H1 (cell line): ENCODE measurements at places on chromosomes 2 and 18.

DNA sequence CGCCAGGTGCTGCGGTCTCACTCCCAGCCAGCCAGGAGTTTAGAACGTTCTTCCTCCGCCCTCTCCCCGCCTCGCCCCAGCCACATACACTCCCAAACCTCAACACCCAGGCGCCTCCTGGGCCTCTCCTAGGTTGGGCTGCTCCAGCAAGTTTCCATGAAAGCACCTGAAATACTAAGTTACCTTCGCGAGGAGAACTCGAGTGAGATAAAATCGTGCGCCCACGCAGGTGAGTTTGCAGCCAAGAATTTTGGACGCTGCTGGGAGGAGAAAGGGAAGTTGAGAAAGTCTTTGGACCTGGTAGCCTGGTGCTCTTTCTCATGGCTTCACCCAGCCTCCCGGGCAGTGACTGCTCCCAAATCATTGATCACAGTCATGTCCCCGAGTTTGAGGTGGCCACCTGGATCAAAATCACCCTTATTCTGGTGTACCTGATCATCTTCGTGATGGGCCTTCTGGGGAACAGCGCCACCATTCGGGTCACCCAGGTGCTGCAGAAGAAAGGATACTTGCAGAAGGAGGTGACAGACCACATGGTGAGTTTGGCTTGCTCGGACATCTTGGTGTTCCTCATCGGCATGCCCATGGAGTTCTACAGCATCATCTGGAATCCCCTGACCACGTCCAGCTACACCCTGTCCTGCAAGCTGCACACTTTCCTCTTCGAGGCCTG lies at the start of gene GPR39:
Gene GPR39 (plus strand): TSS at position 83 of the 673 bp plus-strand sequence.
- no peak for DNase-seq

- no peak for DNase-seq
Observed at GRCh38 chr2:155372969-155373368, 674.5 kb downstream of the KCNJ3 start.

DNA sequence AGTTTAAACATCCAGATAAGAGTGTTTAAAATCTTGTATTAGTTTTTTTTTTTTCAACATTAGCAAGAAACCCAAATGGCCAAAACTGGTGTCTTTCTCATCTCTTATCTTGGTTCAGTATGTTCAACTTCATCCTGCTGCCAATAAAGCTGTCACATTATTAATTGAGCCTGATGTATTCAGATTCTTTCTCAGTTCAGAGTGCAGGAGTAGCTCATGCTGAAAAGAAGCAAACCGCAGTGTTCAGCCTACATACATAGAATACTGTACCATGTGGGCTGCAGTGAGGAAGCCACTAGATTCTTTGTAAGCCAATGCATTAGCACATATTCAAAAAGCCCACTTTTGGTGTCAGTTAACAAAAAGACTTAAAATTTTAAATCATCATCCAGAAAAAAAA lies 76.2 kb downstream of the C18orf54 start:
- no peak for DNase-seq

- DNase-seq: no peak
Observed at GRCh38 chr2:23745726-23746105, 181.2 kb downstream of the ATAD2B start.

- DNase-seq: no peak
Observed at GRCh38 chr2:112081262-112081661, 26.2 kb downstream of the TMEM87B start.

- DNase-seq: no peak
Observed at GRCh38 chr2:72271766-72272641, 124.3 kb upstream of the CYP26B1 start.

DNA sequence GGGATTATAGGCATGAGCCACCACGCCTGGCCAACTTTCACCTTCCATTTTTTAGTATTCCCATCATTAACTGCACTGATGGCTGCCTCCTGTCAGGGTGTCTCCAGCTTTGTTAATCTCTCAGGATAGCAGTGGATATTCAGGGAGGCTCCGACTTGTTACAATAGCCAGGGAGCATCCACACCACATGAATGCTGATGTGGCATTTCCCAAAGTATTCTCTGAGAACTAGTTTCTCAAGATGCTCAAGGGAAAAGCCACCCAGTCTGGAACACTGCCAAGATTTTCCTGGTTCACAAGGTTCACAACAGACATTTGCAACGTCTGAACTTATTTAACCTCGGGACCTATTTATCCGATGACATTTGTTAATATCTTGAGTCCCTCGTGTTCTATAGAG lies 33.8 kb downstream of the ZNF519 start:
- DNase-seq: no peak

DNA sequence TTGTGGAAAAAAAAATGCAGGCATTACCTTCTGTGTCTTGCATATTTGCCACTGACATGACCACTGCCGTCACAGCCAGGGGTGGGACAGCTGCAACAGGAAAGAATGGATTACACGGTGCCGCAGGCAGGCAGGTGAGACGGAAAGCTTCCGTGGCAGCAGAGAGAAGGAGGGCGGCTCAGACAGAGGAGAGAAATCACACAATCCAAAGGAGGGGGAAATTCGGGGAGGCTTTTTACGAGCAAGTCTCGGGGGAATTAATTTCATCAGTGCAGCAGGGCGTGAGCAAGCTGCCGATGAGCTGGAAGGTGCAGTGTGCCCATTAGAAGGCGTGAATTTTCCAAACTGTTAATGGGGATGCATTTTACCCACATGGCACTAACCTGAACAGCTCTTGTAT lies 234.8 kb upstream of the PXDN start:
- DNase-seq: peak; percentile 39

DNA sequence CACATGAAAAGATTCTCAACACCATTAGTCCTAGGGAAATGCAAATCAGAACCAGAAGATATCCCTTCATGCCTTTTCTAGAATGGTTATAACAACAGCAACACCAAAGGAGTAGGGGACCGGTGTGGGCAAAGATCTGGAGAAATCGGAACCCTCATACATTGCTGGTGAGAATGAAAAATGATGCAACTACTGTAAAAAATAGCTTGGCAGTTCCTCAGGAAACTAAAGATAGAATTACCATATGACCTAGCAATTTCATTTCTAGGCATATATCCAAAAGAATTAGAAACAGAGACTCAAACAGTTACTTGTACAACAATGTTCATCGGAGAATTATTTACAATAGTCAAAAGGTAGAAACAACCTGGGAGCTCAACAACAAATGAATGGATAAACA lies 29.2 kb upstream of the CDH7 start:
- no peak for DNase-seq

DNA sequence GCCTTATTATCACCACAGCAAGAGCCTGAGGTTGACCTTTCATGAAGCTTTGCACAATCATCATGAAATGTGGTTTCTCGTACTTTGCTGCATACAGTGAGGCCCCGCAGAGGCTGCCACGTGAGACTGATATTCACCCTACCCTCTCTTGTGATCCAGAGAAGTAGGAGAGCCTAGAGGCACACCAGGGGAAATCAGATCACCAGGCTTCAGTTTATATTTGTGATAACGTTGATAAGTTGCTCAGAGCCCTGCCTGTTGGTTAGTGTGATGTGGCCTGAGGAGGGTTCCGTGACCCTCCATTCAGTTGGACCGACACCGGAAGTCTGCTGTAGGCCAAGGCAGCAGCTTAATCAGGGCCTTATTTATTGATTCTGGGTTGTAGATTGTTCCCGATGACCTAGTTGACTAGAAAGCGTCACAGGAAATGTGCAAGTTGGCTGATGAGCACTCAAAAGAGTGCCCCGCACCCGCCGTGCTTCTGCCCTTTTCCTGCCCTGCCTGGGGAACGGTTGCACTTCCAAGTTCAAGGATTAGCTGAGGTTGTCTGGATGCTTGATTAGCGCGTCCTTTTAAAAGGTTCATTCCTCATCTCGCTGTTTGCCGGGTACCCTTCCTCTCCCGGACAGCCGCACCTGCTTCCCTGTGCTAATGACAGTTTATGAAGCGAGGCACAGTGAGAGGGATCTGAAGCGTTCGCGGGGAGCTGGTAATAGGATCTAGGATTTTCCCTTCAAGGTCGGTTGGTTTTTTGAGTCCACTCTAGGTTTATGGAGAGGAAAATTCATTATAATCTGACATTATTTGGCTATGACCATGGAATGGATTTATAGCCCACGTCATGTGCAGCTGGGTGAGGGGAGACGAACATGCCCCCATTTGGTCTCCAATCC lies 146.4 kb downstream of the SH3RF3 start:
- DNase-seq: no peak

DNA sequence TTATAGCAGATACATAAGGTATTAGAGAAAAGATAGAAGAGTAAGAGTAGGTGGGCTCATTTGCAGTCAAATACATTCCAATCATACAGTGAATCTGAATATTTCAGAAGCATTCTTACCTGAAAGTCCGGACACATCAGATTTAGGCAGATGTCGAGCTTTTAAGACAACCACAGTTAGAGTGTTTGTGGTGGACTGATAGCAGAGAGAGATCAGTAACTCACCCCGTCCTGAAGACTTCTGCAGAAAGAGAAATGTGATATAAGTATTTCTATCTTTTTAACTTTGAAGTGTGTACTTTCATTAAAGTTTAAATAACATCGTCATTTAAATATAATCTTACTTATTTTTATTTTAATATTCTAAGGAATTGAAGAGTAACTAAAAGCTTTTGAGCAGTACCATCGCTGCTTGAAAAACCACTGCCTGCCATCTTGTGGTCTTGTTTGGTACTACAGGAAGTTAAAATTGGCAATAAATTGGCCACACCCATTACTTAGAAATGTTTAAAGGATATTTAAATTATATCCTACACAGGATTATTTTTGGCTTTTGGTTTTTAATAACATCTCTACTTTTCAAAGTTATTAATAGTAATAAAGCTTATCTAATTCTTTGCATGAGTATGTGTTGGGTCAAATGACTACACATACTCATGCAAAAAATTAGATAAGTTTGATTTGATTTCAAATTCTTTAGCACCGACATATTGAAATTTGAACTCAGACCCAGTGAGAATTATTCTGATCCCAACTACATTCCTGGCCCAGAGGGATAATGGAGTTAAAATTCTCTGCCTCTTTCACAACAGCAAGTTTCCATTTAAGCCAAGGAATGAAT lies 5.5 kb downstream of the SYT4 start:
- DNase-seq: no peak

- DNase-seq: no peak
Observed at GRCh38 chr18:62583376-62583775, 60.6 kb downstream of the ZCCHC2 start.

DNA sequence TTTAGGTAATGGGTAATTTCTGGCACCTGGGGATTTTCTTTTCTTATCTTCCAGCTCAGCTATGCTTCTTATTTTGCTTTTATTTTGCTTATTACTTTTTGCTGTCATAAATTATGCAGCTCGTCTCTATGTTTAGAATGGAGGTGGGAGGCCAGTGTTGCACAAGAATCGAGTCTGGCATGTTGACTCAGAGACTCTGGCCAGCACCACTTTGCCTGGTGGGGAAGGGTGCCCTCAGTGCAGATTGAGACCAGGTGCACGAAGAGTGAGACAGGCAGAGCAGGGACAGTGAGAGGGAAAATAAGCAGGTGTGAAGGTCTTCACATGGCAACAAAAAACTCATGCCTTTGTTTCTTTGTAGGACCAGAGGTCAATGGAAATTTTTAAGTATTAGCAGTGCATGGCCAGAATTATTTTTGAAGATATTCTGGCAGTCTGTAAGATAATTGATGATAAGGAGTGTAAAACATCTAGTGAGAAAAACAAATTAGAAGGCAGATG lies 59.2 kb upstream of the SLC5A7 start:
- DNase-seq: no peak

GRCh38 chr2:99127981-99128380 lies 13.5 kb upstream of the C2orf15 start:
- no peak for DNase-seq

- DNase-seq: no peak
Observed at GRCh38 chr2:46034535-46034934, 262.7 kb upstream of the EPAS1 start.

- DNase-seq: no peak
Observed at GRCh38 chr2:8119782-8120505, 561.9 kb upstream of the ID2 start.

DNA sequence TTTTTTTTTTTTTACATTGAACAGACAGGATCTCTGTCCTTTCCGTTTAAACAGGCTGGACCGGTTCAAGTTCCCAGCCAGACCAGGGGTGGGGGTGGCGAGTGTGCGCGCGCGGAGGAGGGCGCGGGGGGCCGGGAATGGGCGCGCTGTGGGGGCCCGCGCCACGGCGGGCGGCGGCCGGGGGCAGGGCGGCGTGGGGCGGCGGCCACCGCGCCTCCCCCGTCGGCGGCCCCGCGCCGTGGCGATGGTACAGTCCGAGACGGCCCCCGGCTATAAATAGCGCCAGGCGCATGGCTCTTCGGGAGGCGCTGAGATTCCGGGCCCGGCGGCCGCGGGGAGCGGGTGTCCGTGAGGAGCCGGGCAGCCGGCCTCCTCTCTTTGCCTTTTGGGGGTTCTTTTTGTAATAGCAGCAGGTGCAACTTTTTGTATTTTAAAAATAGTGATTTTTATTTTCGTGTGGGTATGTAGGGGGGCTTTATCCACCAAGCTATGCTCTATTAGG lies 430 bp upstream of the CELF4 start:
- DNase-seq: peak; percentile 83

GRCh38 chr18:35345460-35345921 lies 1.3 kb upstream of the ZNF24 start:
- no peak for DNase-seq
